Mesenchymal stem cell (in vitro differentiated cells and primary cell): ENCODE measurements at places on chromosomes 7 and 10.

DNA sequence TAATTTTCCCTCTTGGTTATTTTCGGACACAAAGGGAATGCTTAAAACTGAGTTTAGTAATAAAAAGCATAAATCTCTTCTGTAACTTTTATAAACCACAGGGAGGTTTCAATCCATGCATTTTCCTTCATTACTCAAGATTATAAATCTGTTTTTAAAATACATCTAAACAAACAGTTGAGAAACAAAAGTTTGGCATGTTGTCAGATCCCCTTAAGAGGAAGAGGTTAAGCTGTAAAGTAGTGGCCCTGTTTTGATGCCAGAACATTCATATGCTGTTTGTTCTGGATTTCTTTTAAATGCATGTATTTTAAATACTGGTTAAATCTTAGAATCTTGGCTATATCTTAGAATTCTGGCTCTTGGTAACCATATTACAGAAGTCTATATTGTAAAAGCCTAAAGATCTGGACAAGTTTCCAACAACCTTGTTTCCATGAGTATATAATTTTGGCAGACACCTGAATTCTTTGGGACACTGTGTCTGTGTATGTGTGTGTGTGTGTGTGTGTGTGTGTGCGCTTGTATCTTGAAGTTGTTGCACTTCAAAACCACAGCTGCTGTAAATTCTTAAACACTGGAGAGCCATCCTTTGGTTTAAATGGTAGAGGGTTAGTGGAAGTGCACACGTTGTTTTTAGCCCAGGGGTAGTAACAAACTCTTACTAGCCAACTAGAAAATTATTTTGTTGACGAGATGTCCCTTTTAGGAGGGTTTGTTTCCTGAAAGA is 6.8 kb upstream of the SEMA4G start:
- peaks cover 16% of the 10 kb centered on the region for H3K36me3 ChIP-seq
- no peaks in the 10 kb centered on the region for H3K4me1 ChIP-seq
- H3K4me3 ChIP-seq = no peak overlapping the region
- H3K27ac ChIP-seq = no peak overlapping the region
- H3K27me3 ChIP-seq = no peaks in the 10 kb centered on the region

- no peak for DNase-seq
- no peak overlapping the region for H3K4me3 ChIP-seq
- H3K4me1 ChIP-seq = peaks cover 3% of the 10 kb centered on the region
- no peaks in the 10 kb centered on the region for H3K27me3 ChIP-seq
- H3K27ac ChIP-seq = no peak overlapping the region
Observed at GRCh38 chr7:140732416-140732815, 35.9 kb downstream of the NDUFB2 start.

DNA sequence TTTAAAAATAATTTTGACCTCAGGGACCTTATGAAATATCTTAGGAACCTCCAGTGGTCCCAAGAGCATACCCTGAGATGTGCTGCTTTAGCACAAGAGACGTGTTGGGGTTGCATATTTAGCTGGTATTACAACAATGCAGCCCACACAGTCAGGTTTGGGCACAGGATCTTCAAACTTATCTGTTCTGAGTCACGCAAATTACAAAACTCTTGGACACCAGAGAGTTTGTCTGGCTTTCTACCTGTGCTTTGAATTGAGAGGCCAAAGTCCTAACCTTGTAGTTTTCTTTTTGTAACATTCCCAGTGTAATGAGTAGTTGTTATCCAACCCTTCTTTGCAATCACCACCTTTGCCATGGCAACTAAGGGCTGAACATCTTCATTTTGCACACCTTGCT is 163.5 kb upstream of the PCLO start:
- H3K27me3 ChIP-seq = no peaks in the 10 kb centered on the region
- H3K4me3 ChIP-seq = no peak overlapping the region
- no peaks in the 10 kb centered on the region for H3K36me3 ChIP-seq
- H3K27ac ChIP-seq = no peak overlapping the region
- DNase-seq = no peak

DNA sequence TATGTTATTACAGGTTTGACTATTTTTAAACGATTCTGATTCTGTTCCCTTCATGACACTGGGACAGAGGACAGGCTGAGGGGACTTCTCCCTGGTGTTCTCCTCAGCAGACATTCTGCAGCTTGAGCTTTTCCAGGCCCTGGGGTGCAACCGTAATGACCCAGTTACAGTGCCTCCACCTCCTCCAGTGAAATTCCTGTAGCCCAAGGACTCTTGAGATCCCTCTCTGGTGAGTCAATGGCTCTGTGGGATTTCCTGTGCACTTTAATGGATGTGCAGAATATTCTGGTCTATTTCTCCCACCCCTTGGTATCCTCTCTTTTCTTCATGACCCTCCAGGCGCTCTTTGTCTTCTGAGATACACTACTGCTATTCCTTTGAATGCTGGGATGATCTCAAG is 319.3 kb downstream of the INHBA start:
- no peaks in the 10 kb centered on the region for H3K36me3 ChIP-seq
- H3K27me3 ChIP-seq = no peaks in the 10 kb centered on the region
- peaks cover 3% of the 10 kb centered on the region for H3K4me1 ChIP-seq
- H3K4me3 ChIP-seq = no peak overlapping the region
- peak; percentile 43 for DNase-seq
- no peak overlapping the region for H3K27ac ChIP-seq

DNA sequence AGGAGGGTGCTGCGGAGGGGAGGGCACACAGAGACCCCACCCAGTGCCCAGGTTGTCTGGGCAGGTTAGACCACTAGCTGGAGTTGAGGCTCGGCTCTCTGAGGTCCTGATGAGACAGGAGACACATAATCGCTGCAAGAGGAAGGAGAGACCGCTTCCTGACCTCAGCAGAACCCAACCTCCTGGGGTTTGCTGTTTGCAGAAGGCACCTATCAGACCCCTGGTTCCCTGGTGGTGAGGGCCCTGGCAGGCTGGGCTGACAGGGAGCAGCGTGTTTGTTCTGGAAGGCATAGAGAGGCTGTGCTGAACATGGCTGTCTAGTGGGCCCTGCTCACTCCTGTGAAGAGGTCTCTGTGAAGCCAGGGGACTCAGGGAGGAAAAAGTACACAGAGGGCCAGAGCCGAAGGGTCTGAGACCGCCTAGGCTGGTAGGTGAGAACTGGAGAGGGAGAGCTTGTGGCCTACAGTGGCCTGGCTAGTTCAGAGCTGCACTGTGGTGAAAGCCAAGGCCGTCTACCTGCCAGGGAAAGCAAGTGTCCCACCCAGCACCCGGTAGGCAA is 39.4 kb upstream of the NPFFR1 start:
- no peak overlapping the region for H3K27ac ChIP-seq
- peaks cover 23% of the 10 kb centered on the region for H3K4me1 ChIP-seq
- no peaks in the 10 kb centered on the region for H3K27me3 ChIP-seq
- no peaks in the 10 kb centered on the region for H3K36me3 ChIP-seq
- DNase-seq = no peak
- no peak overlapping the region for H3K4me3 ChIP-seq

DNA sequence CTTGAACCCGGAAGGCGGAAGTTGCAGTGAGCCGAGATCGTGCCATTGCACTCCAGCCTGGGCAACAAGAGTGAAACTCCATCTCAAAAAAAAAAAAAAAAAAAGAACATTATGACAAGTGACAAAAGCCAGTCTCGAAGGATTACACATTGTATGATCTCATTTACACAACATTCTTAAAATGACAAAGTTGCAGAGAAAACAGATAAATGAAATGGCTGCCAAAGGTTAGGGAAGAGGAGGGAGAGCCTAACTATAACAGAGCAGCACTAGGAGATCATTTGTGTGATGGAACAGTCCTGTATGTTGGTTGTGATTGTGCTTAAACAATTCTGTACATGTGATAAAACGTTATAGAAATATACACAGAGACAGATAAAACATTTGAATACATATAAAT is 16.2 kb upstream of the CPVL start:
- H3K27me3 ChIP-seq = no peaks in the 10 kb centered on the region
- DNase-seq = no peak
- H3K27ac ChIP-seq = no peak overlapping the region

GRCh38 chr7:81740403-81740802 is 29.4 kb downstream of the HGF start:
- no peak for DNase-seq
- no peaks in the 10 kb centered on the region for H3K36me3 ChIP-seq
- no peaks in the 10 kb centered on the region for H3K4me1 ChIP-seq

DNA sequence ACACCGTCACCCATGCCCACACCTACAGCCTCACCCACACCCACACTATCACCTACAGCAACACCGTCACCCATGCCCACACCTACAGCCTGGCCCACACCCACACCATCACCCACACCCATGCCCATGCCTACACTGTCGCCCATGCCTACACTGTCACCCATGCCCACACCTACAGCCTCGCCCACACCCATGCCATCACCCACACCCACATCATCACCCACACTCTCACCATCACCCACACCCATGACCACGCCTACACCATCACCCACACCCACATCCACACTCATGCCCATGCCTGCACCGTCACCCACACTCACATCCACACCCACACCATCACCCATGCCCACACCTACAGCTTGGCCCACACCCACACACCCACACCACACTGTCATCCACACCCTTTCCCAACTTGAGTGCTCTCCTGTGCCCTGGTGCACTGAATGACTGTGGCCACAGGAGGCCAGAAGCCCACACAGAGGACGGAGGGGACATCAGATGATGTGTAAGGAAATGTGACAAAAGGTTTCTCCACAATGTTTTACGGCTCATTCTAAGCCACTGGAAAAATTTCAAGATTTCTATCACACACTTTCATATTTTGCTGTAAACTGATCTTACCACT is 153.3 kb downstream of the WDR37 start:
- H3K4me3 ChIP-seq = no peak overlapping the region
- no peaks in the 10 kb centered on the region for H3K27me3 ChIP-seq
- DNase-seq = no peak
- no peak overlapping the region for H3K27ac ChIP-seq

GRCh38 chr10:7409732-7410168 is 1.1 kb downstream of the SFMBT2 start:
- DNase-seq = peak; percentile 44
- no peaks in the 10 kb centered on the region for H3K36me3 ChIP-seq

GRCh38 chr10:44933451-44934321 is 22.5 kb downstream of the TMEM72 start:
- H3K27me3 ChIP-seq = peaks cover 6% of the 10 kb centered on the region
- H3K36me3 ChIP-seq = no peaks in the 10 kb centered on the region
- H3K27ac ChIP-seq = no peak overlapping the region

DNA sequence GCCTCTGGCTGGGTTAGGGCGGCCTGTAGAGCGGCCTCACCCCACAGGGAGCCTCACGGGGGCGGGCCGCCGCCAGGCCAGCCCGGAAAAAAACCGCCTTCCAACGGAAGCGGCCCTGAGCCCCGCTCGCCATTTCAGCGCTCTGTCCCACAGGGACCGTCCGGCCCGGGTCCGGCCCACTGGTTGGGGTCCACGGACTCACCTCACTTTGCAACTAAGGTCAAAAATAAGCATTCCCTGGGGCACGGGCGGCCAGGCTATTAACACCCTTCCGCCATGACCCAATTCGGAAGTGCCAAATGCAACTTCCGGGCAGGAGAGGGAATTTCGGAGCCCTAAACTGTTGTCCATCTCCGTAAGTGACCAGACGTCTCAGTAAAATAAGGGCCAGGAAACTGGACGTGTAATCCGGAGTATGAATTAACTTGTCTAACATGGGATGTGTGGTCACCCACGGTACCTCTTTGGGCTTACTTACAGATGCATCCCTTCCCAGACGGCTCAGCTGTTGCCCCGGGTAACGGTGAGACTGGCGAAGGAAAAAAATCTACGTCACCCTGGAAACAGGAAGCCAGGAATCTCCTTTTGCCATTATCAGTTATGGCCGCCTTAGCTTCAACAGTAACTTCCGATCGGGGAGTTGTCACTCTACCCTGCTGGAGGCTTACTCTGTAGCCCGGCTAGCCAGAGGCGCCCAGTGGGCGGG is at the start of gene BBIP1:
BBIP1 (minus strand) TSS at position 538 of the 706 bp plus-strand sequence. CDS start 1,023 bp downstream, outside the sequence.
- peaks cover 6% of the 10 kb centered on the region for H3K4me1 ChIP-seq
- peak within 1 kb of the TSS; percentile 99 for H3K27ac ChIP-seq
- DNase-seq = peak; percentile 100
- no peaks in the 10 kb centered on the region for H3K36me3 ChIP-seq

- no peaks in the 10 kb centered on the region for H3K4me1 ChIP-seq
- H3K36me3 ChIP-seq = no peaks in the 10 kb centered on the region
- no peak overlapping the region for H3K4me3 ChIP-seq
- no peaks in the 10 kb centered on the region for H3K27me3 ChIP-seq
- DNase-seq = no peak
- H3K27ac ChIP-seq = no peak overlapping the region
Observed at GRCh38 chr10:120371856-120372255, 85.2 kb upstream of the PLPP4 start.

GRCh38 chr7:157616426-157616825 is 279.6 kb downstream of the DNAJB6 start:
- no peaks in the 10 kb centered on the region for H3K36me3 ChIP-seq
- DNase-seq = no peak
- H3K27me3 ChIP-seq = no peaks in the 10 kb centered on the region
- no peak overlapping the region for H3K27ac ChIP-seq
- no peak overlapping the region for H3K4me3 ChIP-seq

GRCh38 chr7:70237831-70238575 is 639.7 kb downstream of the AUTS2 start:
- no peaks in the 10 kb centered on the region for H3K27me3 ChIP-seq
- H3K27ac ChIP-seq = no peak overlapping the region
- no peak for DNase-seq

- no peaks in the 10 kb centered on the region for H3K27me3 ChIP-seq
- no peak overlapping the region for H3K4me3 ChIP-seq
- DNase-seq = no peak
- no peaks in the 10 kb centered on the region for H3K36me3 ChIP-seq
- no peak overlapping the region for H3K27ac ChIP-seq
- peaks cover 2% of the 10 kb centered on the region for H3K4me1 ChIP-seq
Observed at GRCh38 chr10:3635697-3636096, 149.3 kb downstream of the KLF6 start.

- H3K27ac ChIP-seq = no peak overlapping the region
- H3K4me1 ChIP-seq = no peaks in the 10 kb centered on the region
- no peaks in the 10 kb centered on the region for H3K27me3 ChIP-seq
- H3K36me3 ChIP-seq = no peaks in the 10 kb centered on the region
Observed at GRCh38 chr7:69429911-69430383, 168.3 kb upstream of the AUTS2 start.

- H3K36me3 ChIP-seq = no peaks in the 10 kb centered on the region
- no peak overlapping the region for H3K4me3 ChIP-seq
- peaks cover 4% of the 10 kb centered on the region for H3K27me3 ChIP-seq
- H3K27ac ChIP-seq = no peak overlapping the region
- no peaks in the 10 kb centered on the region for H3K4me1 ChIP-seq
- no peak for DNase-seq
Observed at GRCh38 chr10:84059526-84059925, 79.8 kb upstream of the GHITM start.

- H3K4me3 ChIP-seq = no peak overlapping the region
- H3K27me3 ChIP-seq = no peaks in the 10 kb centered on the region
- no peaks in the 10 kb centered on the region for H3K4me1 ChIP-seq
- H3K27ac ChIP-seq = no peak overlapping the region
- no peaks in the 10 kb centered on the region for H3K36me3 ChIP-seq
Observed at GRCh38 chr7:13563257-13563656, 426.2 kb downstream of the ETV1 start.
